ENCODE measurements at places on chromosomes 13 and 19.

GRCh38 chr13:20141238-20142022, 19.4 kb downstream of the GJA3 start:
- no peak for DNase-seq

- DNase-seq = no peak
These were observed 12.6 kb upstream of the CSNK1A1L start for GRCh38 chr13:37118016-37118415.

GRCh38 chr19:10471909-10472308, 31.2 kb downstream of the KEAP1 start:
- DNase-seq = peak; percentile 58

- DNase-seq = peak; percentile 74
These were observed 95.4 kb downstream of the WDFY2 start for GRCh38 chr13:51679616-51680015.

DNA sequence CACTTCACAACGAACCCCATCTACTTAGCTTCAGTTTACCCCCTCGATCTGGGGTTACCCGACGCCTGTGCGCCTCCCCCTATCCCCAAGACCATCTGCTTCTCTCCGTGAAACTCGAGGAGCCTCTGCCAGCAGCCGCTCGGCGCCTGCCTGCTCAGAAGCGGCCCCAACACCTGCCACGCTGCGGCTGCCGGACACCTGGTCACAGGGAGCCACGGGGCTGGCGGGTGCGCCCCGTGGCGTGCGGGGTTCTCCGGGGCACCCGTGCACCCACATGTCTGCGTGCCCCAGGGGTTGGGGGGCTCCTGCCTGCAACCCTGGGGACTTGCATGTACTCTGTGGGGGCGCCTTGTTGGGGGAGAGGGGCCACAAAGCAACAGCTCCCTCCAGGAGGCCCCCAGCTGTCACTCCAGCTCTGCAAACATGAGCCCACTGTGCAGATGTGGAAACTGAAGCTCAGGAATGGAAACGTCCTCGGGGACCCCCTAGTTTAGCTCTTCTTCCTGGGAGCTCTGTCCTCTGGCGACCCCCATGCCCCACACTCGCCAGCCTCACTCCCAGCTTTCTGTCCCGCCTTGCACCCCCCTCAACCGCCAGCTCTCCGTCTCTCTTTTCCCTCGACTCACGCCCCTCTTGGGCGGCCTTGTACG, 7.0 kb upstream of the SEMA6B start:
- DNase-seq = no peak

- no peak for DNase-seq
These were observed 1460.3 kb downstream of the UQCRFS1 start for GRCh38 chr19:27752530-27753184.

- DNase-seq = no peak
These were observed 64.5 kb downstream of the CHST8 start for GRCh38 chr19:33686262-33686661.

- DNase-seq = no peak
These were observed 140.2 kb downstream of the SOX1 start for GRCh38 chr13:112207129-112207528.

- no peak for DNase-seq
These were observed 8.8 kb upstream of the KLK8 start for GRCh38 chr19:51010066-51010795.

Data from EH (cell line).